SK-MEL-5 (cell line): ENCODE measurements at places on chromosomes 12 and 14. TPM values are rescaled to one million over a fixed set of nuclear protein-coding genes. Genes with fewer than 3 reads are reported as not detected.

MMP17 gene
- total RNA-seq = 42.6 and 63.2 TPM in 2 replicates

CCDC196 gene
- total RNA-seq = not detected in 2 replicates

CNTN1 gene
- total RNA-seq = 72.5 and 79.1 TPM in 2 replicates

MON2 gene
- 20.0 and 23.0 TPM in 2 replicates for total RNA-seq

CLEC2A gene
- total RNA-seq = not detected in 2 replicates

PDZRN4 gene
- total RNA-seq = not detected in 2 replicates

PARPBP gene
- total RNA-seq = 20.9 and 24.2 TPM in 2 replicates

ATL1 gene
- total RNA-seq = 4.5 and 4.8 TPM in 2 replicates

GYS2 gene
- total RNA-seq = not detected in 2 replicates

C1R gene
- 2.0 and 2.5 TPM in 2 replicates for total RNA-seq

BCL11B gene
- 0.21 and 0.40 TPM in 2 replicates for total RNA-seq

MIPOL1 gene
- 3.7 and 6.5 TPM in 2 replicates for total RNA-seq

GLS2 gene
- total RNA-seq = not detected in 2 replicates

DNA sequence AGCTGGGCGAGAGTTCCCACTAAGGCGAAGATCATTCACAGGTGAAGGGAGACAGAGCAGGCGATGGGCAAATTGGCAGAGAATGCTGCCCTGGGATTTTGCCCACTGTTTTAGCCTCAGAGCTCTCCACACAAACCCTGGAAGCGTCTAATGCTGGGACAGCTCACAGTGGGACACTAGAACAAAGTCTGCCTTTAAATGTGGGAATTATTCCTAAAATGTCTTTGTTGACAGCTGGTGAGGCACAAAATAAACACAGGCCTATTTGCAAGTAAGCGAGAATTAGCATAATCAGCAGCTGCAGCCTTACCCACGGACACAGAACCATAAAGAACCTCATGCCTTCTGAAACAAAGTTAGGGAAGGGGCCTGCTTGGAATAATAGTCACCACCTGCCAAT lies 824.5 kb downstream of the AACS start:
- DNase-seq = no peak

DNA sequence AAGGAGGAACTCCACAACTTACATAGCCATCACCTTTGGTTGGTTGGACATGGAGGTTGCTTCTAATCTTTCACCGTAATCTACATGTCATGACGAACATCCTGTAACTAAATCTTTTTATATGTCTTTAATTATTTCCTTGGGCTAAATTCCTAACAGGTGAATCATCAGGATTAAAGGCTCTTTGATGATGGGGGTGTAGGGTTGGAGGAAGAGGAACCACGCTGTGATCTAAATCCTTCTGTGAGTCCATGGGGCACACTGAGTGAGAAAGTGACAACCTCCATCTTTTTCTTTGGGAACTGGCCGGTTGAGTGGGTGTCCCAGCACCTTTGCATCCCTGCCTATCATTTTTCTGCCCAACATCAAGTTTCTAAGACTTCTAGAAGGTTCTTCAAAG lies 31.1 kb upstream of the MAP1LC3B2 start:
- DNase-seq = no peak

GRCh38 chr12:121712190-121712460 lies 427 bp upstream of the TMEM120B start:
- DNase-seq = peak; percentile 16

DNA sequence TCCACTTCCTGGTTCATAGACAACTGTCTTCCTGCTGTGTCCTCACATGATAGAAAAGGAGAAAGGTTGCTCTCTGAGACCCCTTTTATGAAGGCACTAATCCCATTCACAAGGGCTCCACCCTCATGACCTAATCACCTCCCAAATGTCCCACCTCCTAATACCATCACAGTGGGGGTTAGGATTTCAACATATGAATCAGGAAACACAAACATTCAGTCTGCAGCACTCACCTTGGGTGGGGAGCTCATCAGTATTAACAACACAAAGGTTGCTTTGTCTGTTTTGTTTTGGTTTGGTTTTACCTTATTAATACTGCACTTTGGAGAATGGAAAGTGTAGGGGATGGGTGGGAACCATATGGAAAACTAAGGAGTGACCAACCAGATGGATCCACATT lies 10.5 kb upstream of the SMCO2 start:
- no peak for DNase-seq

GRCh38 chr14:33686856-33687255 lies 264.0 kb downstream of the EGLN3 start:
- DNase-seq = no peak

GRCh38 chr12:70985850-70986249 lies 65.3 kb upstream of the PTPRR start:
- no peak for DNase-seq

- DNase-seq = no peak
Observed at GRCh38 chr14:102431751-102432150, 69.0 kb downstream of the TECPR2 start.

DNA sequence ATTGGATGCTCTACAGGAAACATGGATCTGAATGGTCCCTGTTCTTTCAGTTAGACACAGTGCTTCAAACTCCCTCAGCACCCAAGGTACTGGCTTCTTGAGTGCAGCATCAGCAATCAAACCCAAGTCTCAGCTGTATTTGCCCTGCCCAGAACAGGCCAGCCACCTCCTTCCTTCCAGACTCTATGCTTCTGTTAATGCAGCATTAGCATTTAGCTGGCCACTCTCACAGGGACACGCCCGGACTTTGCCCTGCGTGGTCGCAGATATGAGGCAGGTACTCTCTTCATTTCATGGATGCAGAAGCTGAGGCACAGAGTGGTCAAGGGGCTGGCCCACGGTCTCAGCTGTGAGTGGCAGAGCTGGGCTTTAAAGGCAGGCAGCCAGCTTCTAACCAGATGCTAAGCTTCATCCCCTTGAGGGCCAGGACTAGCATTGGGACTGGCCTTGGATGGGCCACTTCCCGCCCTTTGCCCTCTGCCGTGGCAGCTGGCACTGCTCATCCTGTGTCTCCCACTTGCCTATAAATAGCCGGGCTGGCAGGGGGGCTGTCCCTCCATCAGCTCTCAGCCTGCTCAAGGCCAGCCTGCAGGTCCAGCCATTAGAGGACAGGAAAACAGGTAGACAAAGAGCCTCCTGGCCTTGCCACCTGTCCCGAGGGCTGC lies 1.5 kb upstream of the SLC25A47 start:
- no peak for DNase-seq

- DNase-seq = no peak
Observed at GRCh38 chr14:95699412-95699811, 13.2 kb downstream of the TCL1B start.

- no peak for DNase-seq
Observed at GRCh38 chr12:63841571-63841970, 2.9 kb upstream of the SRGAP1 start.

- no peak for DNase-seq
Observed at GRCh38 chr12:14714437-14714836, 18.0 kb upstream of the GUCY2C start.

DNA sequence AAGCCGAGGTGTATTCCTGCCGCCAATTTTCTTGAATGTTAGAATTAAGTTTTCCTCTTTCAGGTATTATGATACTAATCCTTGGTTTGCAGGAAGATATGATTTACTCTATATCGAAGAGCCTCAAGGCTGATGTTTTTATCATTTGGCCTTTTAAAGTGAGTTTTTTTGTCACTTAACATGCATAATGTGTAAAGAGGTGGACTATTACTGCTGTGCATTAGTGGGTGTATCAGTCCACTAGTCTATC lies 11.1 kb upstream of the TMPO start:
- no peak for DNase-seq

GRCh38 chr14:91925001-91925726 lies 22.3 kb downstream of the FBLN5 start:
- DNase-seq = no peak

- no peak for DNase-seq
Observed at GRCh38 chr12:62814243-62814642, 120.7 kb downstream of the PPM1H start.

DNA sequence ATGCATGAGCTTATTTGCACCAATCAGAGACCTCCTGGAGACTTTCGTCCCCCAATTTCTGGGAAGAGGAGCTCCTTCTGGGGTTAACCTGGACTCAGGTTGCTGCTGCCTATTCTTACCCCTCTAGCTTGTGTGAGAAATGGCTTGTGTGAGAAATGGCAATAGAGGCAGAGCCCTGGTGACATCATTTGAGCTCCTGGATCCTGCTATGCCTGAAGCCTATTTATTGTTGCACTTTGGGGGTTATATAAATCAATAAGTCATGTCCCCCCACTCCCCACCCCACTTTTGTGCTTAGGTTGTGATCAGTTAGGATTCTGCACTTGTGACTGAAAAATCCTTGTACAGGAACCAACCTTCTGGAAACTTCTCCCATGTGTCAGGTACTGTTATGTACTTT lies 167.2 kb downstream of the ADCK1 start:
- DNase-seq = no peak

GRCh38 chr14:92490239-92490959 lies 23.2 kb upstream of the RIN3 start:
- DNase-seq = no peak

GRCh38 chr14:37585101-37585511 lies 9.9 kb downstream of the FOXA1 start:
- no peak for DNase-seq

- no peak for DNase-seq
Observed at GRCh38 chr14:41548666-41549065, 58.0 kb upstream of the LRFN5 start.

DNA sequence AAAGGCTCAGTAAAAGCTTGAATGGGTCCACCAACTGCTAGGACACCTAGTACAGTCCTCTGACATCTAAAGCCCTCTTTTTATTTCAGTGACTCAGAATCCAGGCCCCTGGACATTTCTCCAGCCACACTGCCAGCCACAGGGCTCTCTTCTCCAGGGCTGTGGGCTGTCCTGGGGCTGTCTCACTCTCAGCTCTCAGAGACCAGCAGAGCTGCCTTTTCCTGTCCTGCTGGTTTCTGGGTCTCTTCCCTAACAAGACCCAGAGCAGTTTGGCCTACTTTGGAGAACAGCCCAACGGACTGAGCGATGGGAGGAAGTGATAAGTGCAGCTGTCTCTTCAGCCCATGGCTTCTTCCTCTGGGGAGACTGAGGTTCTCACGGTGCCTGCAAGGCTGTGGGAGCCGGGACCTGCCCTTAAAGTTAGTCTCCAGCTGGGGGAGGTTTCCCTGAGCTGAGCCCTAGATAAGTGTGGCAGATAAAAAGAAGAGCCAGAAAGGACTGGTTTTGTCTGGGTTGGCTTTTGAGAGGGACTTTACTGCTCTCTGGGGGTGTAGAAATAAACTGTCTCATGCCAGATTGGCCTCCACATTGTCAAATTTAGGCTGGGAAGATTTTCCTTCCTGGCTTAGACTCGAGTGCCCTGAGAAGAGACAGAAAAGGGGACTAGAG lies 979.8 kb downstream of the VRK1 start:
- DNase-seq = no peak

- no peak for DNase-seq
Observed at GRCh38 chr12:117803001-117803400, 165.8 kb downstream of the KSR2 start.

DNA sequence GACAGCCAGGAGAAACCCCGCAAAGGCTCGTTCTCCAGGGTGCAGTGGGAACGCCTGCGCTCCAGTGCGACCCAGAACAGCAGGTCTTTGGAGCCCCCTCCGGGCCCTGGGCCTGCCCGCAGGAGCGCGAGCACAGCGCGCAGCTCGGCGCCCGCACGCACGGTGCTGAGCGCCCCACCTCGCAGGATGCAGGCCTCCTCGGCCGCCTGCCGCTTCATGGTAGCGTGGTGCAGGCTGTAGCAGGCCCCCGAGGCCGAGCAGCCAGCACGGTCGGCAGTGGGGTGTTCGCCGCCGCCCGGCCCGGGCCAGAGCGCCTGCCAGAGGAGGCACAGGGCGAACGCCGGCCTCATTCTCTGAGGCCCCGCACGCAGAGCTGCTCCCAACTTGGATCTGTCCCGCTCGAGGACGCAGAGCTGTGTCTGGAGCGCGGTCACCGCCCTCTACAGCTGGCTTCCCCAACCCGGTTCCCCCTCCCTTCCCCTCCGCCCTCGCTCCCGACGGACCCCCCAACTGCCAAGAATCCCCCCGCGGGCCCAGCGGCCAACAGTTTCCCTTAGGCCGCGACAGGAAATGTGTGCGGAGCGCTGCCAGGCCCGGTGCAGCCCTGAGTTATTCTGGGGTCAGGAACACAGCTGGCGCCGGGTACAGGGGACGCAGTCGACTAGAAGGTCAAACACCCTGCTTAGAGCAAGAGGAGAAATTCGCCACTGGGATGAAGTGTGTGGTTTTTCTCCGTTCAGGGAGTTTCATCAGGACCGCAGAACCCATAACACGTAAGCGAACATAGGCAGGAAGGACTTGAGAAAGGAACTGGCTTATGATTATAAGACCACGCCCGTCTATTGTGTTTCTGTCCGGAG lies at the start of gene CLEC14A:
Gene CLEC14A (minus strand): TSS at position 421 of the 860 bp plus-strand sequence. CDS start 71 bp downstream, at position 350.
- DNase-seq = no peak

GRCh38 chr12:79127271-79127751 lies 262.7 kb downstream of the SYT1 start:
- DNase-seq = no peak

GRCh38 chr14:85391892-85392291 lies 138.1 kb upstream of the FLRT2 start:
- no peak for DNase-seq

DNA sequence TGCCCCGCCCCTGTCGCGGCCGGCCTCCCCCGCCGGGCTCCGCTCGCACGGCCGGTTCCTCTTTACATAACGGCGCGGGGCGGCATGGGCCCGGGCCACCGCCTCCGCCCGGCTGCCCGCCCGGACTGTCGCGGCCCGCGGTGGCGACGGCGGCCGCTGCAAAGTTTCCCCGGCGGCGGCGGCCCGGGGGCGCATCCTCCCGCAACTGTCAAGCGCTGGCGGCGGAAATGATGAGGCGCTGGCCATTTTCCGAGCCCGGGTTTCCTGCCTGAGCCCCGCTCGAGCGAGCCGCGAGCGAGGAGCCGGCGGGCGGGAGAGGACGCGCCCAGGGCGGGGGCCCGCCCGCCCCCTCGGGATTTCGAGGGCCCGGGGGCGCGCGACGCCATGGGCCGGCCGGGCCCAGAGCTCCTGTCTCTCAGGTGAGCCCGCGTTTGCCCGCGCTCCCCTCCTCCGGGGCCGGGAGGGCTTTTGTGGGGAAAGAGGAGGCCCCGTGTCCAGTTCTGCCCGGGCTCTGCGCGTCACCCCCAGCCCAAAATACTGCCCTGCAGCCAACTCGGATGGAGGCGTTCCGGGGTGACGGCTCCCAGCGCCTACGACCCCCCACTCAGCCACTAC lies at the start of gene SH2B3:
Gene SH2B3 (plus strand): TSS at position 65 of the 615 bp plus-strand sequence. CDS start 12,223 bp downstream, outside the sequence.
- DNase-seq = no peak

- no peak for DNase-seq
Observed at GRCh38 chr12:94204499-94205247, 56.3 kb downstream of the PLXNC1 start.

DNA sequence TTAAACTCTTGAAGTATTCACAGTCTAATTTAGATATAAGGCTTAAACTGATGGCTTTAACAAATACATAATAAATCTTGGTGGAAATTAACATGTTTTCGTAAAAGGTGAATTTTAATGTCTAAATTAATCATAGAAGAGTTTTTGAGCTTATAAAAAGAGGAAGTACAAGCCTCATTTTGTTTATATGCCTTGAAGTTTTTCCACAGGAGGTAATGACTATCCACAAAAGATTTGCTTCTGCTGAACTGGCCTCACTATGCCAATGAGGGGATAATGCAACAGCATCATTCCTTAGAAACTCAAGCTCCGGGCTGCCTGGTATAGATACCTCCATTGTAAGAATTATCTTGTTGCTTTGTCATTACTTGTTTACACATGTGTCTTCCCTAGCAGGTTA lies 175.6 kb downstream of the DUSP6 start:
- no peak for DNase-seq

- DNase-seq = no peak
Observed at GRCh38 chr14:51848120-51848519, 12.3 kb upstream of the GNG2 start.

- DNase-seq = no peak
Observed at GRCh38 chr12:5466521-5466960, 34.6 kb downstream of the NTF3 start.
